ENCODE measurements at places on chromosomes 5 and 9.

DNA sequence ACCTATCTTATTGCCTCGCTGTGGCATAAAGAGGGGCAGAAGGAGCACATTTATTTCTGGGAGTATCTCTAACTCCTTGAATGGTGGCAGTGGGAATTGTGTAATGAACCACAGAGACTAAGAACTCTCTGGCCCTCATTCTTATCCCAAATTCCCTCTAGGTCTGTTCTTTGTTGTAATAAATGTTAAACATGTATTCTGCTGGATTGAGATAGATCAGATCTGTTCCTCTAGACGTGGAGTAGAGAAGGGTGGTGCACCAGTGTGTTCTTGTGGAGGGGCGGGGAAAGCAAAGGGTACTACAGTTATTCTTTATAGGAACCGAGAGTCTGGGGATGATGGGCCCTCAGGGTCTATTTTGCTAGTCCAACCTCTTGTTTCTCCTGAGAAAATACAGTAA, 90.4 kb downstream of the UBE2R2 start:
- DNase-seq = no peak

- DNase-seq = no peak
Measured at GRCh38 chr9:133354766-133355165, 1.5 kb downstream of the SURF1 start.

- no peak for DNase-seq
Measured at GRCh38 chr5:44536650-44537260, 147.5 kb upstream of the FGF10 start.

- DNase-seq = no peak
Measured at GRCh38 chr9:14007190-14007769, 306.7 kb downstream of the NFIB start.

DNA sequence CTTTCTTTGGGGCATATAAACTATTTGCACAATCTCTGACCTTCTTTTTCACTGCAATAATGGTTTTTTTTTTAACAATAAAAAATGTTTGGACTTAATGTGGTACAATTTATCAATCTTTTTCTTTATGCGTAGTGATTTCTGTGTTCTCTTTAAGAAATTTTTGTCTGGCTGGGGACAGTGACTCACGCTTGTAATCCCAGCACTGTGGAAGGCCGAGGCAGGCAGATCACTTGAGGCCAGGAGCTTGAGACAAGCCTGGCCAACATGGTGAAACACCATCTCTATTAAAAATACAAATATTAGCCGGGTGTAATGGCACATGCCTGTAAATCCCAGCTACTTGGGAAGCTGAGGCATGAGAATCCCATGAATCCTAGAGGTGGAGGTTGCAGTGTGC, 72.3 kb downstream of the STK32A start:
- no peak for DNase-seq

- no peak for DNase-seq
Measured at GRCh38 chr9:15433191-15433590, 10.5 kb downstream of the SNAPC3 start.

DNA sequence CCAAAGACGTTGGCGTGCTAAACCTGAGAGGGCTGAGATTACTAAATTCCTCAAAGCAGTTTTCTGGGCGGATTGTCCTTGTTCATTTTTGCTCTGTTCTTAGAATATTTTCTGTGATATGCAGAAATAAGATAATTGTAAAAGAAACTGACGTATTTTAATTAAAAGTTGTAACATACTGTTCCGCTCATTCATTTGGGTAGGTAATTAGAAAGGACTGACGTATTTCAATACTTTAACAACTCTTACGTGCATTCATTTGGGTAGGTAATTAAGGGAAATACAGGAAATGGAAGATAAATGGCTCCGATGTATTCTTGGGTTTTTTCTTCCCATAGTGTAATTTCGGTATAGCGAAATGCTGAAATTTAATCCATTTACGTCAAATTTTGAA, 1.1 kb downstream of the OSTF1 start:
- no peak for DNase-seq

DNA sequence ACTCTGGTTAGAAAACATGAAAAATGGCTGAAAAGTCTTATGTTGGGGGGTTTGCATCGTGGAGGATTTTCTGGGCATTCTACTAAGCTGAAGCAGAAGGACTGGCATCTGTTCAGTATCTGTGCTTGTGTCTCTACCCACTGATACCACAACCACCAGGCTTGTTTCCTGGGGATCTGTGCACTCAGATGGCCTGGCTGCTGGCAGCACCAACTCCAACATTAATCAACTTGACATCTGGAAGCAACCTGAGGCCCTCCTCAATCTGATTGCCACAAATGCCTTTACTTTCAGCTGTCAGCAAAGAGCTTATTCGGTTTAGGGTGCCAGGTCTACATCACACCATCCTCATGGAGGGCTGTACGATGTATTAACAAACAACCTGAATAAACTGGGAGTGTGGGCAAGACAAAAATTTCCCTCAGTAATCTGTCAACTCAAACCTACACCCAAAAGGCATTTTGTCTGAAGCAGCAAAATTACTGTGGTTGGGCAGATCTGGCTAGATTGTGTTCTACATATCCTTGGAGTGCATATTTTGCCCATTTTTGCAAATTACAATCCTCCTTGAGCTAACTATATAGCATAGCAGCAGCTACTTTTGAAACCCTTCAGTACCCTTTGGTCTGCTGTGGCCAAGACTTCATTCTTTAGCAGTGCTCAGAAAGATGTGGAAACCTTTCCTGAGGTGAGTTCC, 74.6 kb downstream of the FOXD1 start:
- DNase-seq = no peak

DNA sequence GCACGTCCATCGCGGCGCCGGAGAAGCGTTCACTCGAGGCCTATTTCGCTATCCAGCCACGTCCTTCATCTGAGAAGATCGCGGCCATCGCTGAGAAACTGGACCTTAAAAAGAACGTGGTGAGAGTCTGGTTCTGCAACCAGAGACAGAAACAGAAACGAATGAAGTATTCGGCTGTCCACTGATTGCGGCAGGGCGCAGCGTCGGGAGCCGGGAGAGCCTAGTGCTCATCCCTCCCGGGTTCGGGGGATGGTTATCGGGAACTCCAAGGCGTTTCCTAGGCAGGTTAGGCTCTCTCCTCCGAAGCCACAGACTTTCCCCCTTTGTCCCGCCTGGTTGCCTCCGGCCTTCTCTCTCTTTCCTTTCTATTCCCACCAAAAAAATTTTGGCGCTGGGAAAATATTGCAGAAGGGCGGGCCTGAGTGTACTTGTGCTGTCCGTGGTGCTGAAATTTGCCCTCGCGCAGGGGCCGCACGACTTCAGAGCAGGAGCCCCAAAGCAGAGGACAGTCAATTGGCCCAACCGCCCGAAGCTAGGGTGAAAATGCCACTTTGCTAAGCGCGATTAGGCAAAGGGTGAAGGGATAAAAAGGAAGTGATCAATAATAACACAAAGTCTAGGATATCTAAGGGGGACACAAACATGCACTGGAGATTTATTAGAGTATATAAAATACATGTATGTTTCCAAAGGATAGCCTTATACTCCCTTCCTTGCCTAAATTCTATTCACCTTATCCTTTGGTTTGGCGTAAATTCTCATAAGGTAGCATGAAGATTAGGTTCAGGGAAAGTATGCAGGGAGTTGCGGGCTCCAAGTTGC, 1.8 kb downstream of the POU4F3 start:
- peak; percentile 10 for DNase-seq
